ENCODE measurements at places on chromosomes 4 and X.

- DNase-seq, result peak; percentile 65
Measured at GRCh38 chr4:182143086-182143821, 99.9 kb upstream of the TENM3 start.

GRCh38 chr4:73859614-73860088, 6.6 kb downstream of the PF4V1 start:
- peak; percentile 90 for DNase-seq

DNA sequence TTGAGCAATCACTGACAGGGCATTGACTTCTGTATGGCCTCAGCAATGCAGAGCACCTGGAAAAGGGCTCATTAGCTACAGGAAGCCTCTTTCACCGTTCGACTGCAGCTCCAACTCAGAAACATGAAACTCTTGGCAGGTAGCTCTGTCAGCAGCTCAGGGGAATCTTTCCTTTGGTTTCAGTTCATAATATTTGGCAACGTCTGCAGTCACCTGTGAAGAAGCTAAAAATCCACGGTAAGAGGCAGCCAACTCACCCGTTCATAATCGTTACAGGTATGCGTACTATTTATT, 354.9 kb downstream of the CAMK2D start:
- DNase-seq, result no peak

DNA sequence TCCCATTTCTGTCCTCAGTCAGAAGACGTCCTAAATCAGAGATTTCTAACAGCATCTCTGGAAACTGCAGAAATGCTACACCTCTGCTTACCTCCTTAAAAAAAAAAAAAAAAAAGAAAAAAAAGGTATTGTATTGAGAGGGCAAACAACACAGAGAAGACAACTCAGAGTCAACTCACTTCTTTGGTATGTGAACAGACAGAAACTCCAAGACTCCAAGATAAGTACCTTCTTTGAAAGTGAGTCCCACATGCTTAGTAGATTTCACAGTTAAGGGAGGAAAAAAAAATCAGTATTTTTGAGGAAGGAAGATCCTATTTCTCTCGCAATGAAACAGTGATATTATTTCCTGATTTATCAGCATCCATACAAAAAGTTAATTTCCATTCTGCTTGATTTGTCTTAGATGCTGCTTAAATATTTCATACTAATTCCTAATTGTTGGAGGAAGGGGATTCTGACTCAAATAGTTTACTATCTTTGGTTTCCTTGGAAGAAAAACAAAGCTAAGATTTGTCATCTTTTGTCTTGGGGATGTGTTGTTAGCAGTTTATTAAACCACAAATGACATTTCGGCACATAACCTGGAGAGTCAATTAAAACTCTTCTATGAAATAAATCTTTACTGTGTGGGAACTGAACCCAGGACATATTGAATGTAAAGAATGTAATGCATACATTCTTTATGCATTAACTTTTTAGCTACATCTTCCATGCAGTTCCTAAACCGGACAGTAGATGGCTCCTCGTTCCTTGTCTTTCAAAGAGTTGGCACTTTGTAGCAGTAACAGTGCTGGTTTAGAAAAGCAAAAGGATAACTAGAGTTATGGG, 4.7 kb downstream of the RASGEF1B start:
- DNase-seq, result peak; percentile 81

DNA sequence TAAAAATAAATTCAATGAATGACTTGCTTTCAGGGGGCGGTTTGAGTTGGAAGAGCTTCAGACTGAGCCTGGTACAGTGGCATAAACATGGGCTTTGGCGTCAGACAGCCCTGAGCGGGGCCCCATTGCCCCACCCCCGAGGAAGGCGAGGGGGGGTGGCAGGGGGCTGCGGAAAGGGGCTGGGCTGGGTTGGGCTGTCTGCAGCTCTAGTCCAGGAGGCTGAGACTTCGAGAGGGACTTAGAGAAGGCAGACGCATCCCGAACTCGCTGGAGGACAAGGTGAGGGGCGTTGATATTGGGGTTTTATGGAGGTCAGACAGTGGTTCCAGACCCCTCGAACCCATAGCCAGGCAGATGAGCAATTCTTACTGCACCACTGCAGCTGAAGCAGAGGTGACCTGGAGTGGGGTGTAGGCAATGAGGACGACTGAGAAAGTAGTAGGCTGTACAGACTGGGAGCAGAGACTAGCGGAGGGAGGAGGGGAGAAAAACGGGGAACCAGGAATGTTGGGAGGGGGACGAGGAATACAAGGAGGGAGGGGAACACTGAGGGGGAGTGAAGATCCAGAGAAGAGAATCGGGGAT, at the start of gene MAGED2:
MAGED2 (plus strand) TSS at position 222 of the 585 bp plus-strand sequence. CDS start 1,587 bp downstream, outside the sequence.
- DNase-seq, result peak; percentile 34

DNA sequence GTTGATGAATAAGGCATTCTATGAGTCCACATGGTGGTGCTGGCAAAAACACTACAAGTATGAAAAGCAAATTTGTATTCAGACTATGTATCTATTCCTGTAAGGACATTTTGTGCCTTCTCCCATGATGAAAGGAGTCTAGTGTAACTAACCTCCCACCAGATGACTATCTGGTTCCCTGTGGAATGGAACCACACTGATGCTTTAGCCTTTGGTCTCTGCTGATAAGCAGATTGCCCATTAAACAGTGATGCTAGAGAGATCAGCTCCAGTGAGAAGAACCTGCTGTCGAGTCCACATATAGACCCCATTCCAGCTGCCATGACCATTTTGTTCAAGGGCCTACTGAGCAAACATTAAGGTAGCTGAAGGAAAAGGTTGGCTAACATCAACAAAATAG, 10.5 kb upstream of the THOC2 start:
- no peak for DNase-seq

Data from fibroblast of lung (primary cell).